Skeletal muscle cell (primary cell): ENCODE measurements at places on chromosomes 13 and 19.
A peak's percentile ranks its signal among the peaks of the same experiment; 100 is the strongest.

GRCh38 chr13:73598020-73598712 is 536.0 kb downstream of the KLF12 start:
- DNase-seq: peak; percentile 40

DNA sequence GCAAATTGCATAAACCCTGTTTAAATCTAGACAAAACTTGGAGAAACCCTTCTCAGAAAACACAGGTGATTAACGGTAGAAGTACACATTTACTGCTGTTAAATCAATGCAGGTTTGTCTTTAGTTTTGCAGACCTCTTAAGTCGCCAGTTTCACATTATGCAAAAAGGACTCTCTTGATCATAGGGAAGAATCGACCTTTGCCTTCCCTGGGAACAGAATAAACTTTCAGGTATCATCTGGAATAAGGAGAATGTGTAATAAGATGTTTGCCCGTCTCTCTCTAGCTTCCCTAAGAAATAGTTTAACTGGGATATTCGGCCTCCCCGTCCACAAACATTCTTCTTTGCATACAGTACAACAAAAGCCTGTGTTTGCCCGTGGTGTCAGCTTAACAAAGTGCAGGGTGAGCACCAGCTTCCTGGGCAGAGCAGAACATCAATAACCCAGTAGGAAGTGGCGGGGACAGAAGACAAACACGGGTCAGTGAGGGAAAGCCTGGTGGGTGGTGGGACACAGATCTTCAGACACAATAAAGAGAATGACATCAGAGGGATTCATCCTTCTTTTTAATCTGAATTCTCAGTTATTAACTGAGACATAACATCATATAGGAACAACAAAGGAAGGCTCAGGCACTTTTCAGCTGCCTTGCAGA is 1077.7 kb upstream of the SLC10A2 start:
- DNase-seq: no peak

DNA sequence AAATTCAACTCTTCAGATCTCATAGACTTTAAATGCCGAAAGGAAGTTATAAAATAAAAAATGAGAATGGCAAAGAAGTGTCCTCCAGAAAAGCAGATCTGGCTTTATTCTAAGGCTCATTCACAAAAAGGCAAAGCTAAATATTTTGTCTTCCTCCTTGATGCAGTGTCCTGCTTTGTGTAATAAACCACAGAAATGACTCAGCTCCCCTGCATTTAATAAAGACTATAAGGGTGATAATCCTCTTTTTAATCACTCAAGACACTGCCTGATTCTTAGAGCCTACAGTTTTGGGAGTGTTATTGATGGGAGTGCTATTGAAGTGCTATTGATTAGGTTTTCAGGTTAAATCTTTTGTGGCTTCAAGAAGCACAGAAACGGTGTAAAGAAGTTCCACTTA is 482.0 kb downstream of the PCDH20 start:
- DNase-seq: no peak

GRCh38 chr13:32962342-32962741 is 53.9 kb upstream of the KL start:
- no peak for DNase-seq

- DNase-seq: no peak
Measured at GRCh38 chr19:28424077-28424476, 788.9 kb downstream of the UQCRFS1 start.

DNA sequence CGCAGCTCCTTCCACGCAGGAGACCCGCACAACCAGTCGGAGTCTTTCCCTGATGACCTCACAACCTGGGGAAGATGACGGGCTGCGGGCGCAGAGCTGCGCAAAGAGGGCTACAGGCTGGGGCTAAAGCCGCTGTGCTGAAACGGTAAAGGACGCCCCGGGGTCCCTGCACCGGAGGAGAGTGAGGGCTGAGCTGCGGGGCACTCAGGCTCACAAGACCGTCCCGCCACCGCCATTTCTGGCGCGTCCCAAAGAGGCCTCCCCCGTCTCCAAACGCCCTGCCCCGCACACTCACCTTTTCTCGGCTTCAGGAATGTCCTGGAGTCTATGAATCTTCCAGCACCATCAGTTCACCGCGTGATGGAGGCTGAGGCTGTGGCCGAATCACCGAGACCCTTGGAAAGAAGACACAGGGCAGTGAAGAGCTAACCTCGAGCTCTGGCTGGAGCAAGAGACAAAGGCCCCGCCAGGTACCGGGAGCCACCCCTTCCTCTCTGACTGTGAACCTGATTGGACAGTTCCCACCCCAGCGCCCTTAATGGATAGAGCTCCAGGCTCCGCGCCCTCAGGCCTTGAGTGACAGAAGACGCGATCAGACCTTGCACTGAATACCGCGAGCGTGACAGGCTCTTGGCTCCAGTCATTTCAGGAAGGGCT is 41.8 kb upstream of the ZNF429 start:
- DNase-seq: no peak

- no peak for DNase-seq
Measured at GRCh38 chr13:66751691-66752090, 478.4 kb downstream of the PCDH9 start.

- DNase-seq: no peak
Measured at GRCh38 chr13:61192826-61193225, 222.8 kb downstream of the PCDH20 start.

DNA sequence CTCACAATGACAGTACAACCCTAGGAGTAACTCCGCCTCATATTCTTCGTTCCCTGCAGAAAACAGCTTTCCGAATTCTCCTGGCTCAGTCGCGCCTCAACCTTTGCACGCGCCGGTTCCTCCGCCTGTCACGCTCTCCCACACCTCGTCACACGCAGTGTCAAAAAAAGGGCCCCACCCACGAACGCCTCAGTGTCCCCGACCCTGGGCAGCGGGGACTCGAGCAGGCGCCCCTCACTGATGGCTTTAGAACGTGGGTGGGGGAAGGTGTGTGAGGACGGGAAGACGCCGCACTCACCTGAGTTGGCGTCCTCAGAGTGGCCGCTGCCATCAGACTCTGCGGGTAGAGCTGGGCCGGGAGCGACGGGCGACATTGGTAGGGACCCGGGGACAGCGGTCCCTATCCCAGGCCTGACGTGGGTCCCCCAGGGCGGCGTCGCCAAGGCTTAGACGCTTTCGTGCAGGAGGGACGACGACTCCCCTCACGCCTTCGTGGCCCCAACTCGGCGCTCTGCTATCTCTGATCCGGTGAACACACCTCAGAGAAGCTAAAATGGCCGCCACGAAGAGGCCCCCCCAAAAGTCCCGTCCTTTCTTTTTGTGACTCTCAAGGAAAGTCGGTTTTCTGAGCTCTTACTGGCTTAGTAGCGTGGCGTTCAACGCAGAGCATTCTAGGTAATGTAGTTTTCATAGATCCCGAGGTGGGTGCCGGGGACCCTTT is at the start of gene ZNF154:
ZNF154 (minus strand) TSS at position 564 of the 721 bp plus-strand sequence; CDS start at position 331, 233 bp downstream.
- peak; percentile 2 for DNase-seq

- no peak for DNase-seq
Measured at GRCh38 chr13:110423689-110424302, 116.7 kb downstream of the COL4A2 start.

GRCh38 chr19:23526302-23526701 is 131.0 kb upstream of the ZNF91 start:
- no peak for DNase-seq

DNA sequence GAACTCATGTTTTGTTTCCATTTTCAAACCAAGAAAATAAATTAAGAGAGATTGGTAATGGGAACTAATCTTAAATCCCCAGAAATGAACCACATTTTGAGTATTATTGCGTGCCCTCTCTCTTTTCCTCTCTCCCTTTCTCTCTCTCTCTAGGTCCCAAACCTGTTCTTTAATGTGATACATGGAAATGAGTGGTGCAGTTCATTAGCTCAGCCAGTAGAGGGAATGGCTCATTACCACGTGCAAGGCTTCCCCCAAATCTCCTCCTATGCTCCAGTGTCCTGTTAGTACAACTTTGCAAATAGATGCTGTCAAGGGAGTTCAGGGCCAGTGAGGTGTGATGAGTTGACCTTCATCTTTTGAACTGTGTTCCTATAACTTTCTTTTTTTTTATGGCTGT is 178.4 kb downstream of the FGF9 start:
- no peak for DNase-seq

- no peak for DNase-seq
Measured at GRCh38 chr19:28640506-28640905, 572.4 kb downstream of the UQCRFS1 start.

DNA sequence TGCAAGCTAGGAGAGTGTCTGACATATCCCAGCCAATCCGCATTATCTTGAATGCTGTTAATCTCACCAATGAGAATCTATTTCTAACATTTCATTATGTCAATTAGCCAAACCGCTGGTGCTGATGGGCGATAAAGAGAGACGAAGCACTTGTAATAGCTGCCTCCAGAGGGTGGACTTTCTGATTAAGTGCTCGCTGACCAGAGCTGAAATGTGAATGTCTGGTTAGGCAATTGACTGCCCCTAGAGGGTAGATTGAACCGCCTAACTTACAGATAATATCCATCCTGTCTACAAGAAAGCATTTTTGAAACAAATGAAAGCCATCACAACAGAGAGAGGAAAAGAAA is 552 bp upstream of the GRWD1 start:
- DNase-seq: peak; percentile 85
